ENCODE measurements at places on chromosomes 12 and 14.

GRCh38 chr12:104551313-104551931, 94.7 kb downstream of the CHST11 start:
- no peak overlapping the region for H3K27ac ChIP-seq
- peaks cover 14% of the 10 kb centered on the region for H3K4me1 ChIP-seq
- no peaks in the 10 kb centered on the region for H3K27me3 ChIP-seq

GRCh38 chr12:27285403-27285802, 41.3 kb downstream of the STK38L start:
- peaks cover 40% of the 10 kb centered on the region for H3K4me1 ChIP-seq
- H3K4me3 ChIP-seq, result no peak overlapping the region
- peak overlapping the region; percentile 63 for H3K27ac ChIP-seq
- H3K36me3 ChIP-seq, result no peaks in the 10 kb centered on the region
- H3K27me3 ChIP-seq, result no peaks in the 10 kb centered on the region

GRCh38 chr14:99515301-99516155, 34.3 kb downstream of the CCNK start:
- peaks cover 6% of the 10 kb centered on the region for H3K4me1 ChIP-seq
- H3K27me3 ChIP-seq, result no peaks in the 10 kb centered on the region
- no peak overlapping the region for H3K27ac ChIP-seq
- H3K36me3 ChIP-seq, result no peaks in the 10 kb centered on the region
- DNase-seq, result peak; percentile 3

GRCh38 chr14:50883827-50884197, 12.0 kb downstream of the ABHD12B start:
- DNase-seq, result no peak
- H3K27me3 ChIP-seq, result no peaks in the 10 kb centered on the region
- no peak overlapping the region for H3K4me3 ChIP-seq

- H3K4me3 ChIP-seq, result no peak overlapping the region
- no peak for DNase-seq
- no peaks in the 10 kb centered on the region for H3K27me3 ChIP-seq
- 0 out of 2 replicates have a peak overlapping the region, but pooled peaks have one; percentile 0 for H3K27ac ChIP-seq
These were observed 147.5 kb downstream of the SLC38A6 start for GRCh38 chr14:61128382-61129167.

DNA sequence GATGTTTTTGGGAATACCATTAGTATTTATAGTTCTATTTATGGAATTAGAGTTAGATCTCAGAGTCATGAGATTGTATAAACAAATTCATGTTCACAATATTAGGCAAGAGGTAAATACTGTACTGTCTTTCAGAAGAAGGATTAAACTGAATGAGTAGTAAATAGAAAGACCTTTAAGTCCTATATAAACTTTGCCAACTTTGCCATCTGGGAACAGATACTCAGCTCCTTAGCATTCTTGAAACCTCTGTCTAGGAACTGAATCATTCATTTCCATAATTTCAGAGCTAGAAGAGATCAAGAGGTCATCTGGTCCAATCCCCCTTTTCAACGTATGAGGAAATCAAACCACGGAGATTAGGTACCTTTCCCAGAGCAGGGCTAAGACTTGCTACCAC, 141.1 kb downstream of the CAND1 start:
- DNase-seq, result no peak
- no peaks in the 10 kb centered on the region for H3K27me3 ChIP-seq
- no peak overlapping the region for H3K27ac ChIP-seq
- peaks cover 9% of the 10 kb centered on the region for H3K36me3 ChIP-seq

- H3K27me3 ChIP-seq, result no peaks in the 10 kb centered on the region
- no peak overlapping the region for H3K4me3 ChIP-seq
- no peak overlapping the region for H3K27ac ChIP-seq
- H3K4me1 ChIP-seq, result peaks cover 7% of the 10 kb centered on the region
- H3K36me3 ChIP-seq, result no peaks in the 10 kb centered on the region
These were observed 239.3 kb upstream of the PRICKLE1 start for GRCh38 chr12:42828836-42829235.

DNA sequence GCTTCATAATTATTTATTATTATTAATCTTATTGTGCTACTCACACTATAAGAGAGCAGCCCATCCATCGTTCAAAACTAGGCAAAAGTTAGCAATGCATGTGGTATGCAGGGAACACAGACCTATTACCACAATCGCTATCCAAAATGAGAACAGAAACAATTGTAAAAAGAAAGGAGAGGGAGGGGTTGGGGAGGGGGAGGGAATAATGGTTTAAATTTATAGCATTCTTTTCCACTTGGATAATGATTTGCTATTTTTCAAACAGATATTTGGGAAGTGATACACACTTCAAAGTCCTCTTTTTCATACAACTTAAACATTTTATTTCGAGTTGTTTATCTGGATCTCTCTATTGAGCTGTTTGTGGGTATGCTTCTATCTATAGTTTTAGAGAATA, 248.6 kb upstream of the SOX5 start:
- no peak overlapping the region for H3K27ac ChIP-seq
- 0 out of 2 replicates have a peak, but pooled peaks cover 5% of the 10 kb centered on the region for H3K36me3 ChIP-seq
- no peaks in the 10 kb centered on the region for H3K27me3 ChIP-seq
- no peak for DNase-seq

GRCh38 chr12:18811273-18811672, 73.4 kb downstream of the CAPZA3 start:
- no peak for DNase-seq
- no peak overlapping the region for H3K4me3 ChIP-seq
- no peak overlapping the region for H3K27ac ChIP-seq
- peaks cover 10% of the 10 kb centered on the region for H3K4me1 ChIP-seq
- no peaks in the 10 kb centered on the region for H3K27me3 ChIP-seq

DNA sequence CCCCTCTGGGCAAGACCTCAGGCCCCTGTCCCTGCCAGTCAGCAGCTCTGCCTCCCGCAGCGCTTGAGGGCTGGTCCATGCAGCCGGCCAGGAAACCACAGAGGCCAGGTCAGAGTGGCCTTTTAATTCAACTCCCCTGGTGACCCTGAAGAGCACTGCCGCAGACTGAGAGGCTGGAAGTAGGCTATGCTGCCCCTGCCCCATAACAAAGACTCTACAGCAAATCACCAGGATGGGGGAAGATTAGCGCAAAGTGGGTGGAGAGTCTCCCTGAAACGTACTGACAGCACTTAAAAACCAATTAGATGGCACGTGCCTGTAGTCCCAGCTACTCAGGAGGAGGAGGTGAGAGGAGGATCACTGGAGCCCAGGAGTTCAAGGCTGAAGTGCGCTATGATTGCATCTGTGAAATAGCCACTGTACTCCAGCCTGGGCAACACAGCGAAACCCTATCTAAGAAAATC, 70.5 kb downstream of the ITPK1 start:
- DNase-seq, result peak; percentile 41
- peak overlapping the region; percentile 5 for H3K4me3 ChIP-seq
- H3K36me3 ChIP-seq, result peaks cover 12% of the 10 kb centered on the region
- H3K4me1 ChIP-seq, result peaks cover 93% of the 10 kb centered on the region

- H3K27me3 ChIP-seq, result peaks cover 24% of the 10 kb centered on the region
- peak overlapping the region; percentile 93 for H3K4me3 ChIP-seq
- peak overlapping the region; percentile 96 for H3K27ac ChIP-seq
- peak; percentile 83 for DNase-seq
- H3K36me3 ChIP-seq, result no peaks in the 10 kb centered on the region
- peaks cover 34% of the 10 kb centered on the region for H3K4me1 ChIP-seq
These were observed 11.4 kb downstream of the GPR19 start for GRCh38 chr12:12684375-12685106.

DNA sequence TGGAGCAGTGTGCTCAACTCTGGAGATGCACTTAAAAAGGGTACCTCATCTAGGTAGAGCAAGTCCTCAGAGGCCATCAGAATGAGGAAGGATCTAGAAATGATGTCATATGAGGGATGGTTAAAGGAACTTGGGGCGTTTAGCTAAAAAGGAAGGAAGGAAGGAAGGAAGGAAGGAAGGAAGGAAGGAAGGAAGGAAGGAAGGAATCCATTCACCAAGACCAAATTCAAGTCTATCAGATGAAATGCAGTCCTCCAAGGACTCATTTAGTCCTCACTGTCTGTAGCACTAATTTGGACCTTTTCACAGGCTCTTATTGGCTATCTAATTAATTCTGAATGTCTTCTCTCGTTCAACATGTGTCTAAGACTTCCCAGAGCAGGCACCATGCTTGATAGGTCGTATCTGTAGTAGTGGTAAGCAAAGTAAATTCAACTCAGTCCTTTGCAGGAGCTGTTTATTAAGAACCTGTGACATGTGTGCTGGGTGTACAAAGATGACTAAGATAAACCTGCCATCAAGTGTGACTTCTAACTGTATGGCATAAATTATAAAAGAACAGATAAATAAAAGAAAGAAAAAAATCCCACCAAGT, 63.5 kb downstream of the LLPH start:
- H3K27ac ChIP-seq, result no peak overlapping the region
- no peaks in the 10 kb centered on the region for H3K27me3 ChIP-seq
- H3K4me3 ChIP-seq, result no peak overlapping the region
- no peaks in the 10 kb centered on the region for H3K36me3 ChIP-seq

DNA sequence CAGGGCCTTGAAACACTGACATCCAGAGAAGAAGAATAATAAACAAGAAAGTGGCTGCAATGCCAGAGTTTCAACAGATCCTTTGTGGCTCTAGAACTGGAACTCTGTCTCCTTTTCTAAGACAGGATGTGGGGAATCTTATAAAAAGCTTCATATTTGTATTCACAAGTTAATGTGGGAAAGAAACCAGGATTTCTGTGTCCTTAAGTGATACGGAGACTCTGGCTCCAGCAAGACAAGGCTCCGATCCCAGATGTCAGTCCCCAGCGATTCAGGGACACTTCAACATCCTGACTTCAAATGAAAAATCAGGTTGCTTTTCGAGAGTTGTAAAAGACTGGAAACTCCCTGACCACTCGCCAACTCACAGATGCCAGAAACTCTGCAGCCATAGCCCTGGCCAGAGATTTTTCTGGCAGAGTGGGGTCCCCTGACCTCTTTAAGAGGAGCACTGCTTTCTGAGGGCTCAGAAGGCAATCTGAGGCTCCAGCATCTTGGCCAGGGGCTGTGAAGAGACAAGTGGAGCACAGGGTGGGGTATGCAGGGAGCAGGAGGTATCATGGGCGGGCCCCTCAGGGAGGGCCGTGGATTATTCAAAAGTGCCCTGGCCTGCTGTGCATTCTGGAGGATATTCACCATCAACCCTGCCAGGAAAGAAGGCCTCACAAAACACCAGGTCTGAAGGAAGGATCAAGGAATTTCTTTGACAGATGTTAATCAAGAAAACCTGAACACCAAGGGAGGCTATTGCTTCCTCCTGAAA, 53.3 kb downstream of the TMX1 start:
- DNase-seq, result no peak
- H3K36me3 ChIP-seq, result peaks cover 3% of the 10 kb centered on the region
- peaks cover 10% of the 10 kb centered on the region for H3K4me1 ChIP-seq
- no peaks in the 10 kb centered on the region for H3K27me3 ChIP-seq

DNA sequence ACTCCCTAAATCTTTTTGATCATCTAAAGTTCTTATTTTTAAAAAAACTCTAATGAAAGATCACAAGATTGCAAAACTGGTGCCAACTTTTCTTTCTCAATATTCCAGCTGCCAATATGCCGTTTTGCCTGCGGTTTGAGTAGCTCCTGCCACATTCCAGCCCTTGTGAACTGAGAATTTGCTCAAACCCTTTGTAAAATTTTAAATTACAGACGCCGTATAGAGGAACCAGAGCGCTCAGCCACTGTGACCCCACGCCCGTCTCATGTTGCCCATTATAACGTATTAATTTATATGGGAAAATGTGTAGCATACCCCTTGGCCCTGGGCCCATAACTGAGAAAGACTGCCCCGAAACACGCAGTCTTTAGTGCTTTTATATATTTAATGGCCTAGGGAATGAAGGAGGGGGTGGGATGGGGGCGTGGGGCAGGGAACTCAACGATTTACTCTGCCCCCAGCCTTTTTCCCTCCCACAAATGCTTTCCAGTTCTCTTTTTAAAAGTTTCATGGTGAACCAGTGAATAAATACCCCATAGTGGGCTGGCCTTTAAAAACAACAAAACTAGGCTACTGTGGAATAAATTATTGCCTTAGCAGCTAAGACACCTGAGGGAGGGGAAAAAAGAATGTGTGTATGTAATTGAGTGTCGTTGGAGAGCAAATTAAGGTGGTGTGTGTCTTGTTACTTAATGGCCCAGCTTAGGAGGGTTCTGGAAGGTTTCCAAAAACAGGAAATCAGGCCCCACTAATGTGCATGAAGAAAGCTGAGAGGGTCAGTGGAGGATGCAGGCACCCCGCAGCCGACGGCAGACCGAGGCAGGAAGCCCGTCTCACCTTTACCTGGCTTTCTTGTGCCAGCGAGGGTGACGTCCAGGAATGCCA, 45.7 kb upstream of the RFLNA start:
- no peak overlapping the region for H3K27ac ChIP-seq
- no peak for DNase-seq
- no peak overlapping the region for H3K4me3 ChIP-seq

DNA sequence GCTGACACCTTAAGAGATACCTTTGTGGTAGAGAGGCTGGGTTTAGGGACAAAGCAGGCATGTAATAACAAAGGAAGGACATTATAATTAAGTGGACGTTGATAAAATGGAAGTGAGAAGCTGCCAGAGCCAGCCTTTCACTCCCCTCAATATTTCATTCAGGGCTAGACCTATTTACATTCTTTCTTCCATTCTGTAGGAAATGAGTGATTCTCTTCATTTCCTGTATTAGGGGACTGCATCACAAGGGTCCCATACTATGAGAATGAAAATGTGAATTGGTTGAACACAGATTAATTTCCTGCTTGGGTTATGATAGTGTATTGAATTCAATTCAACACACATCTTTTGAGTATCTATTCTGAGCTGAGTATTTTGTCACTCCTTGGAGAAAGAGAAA, 143.0 kb downstream of the OTOGL start:
- no peak overlapping the region for H3K4me3 ChIP-seq
- peaks cover 13% of the 10 kb centered on the region for H3K4me1 ChIP-seq
- no peaks in the 10 kb centered on the region for H3K27me3 ChIP-seq
- H3K27ac ChIP-seq, result no peak overlapping the region
- no peaks in the 10 kb centered on the region for H3K36me3 ChIP-seq

DNA sequence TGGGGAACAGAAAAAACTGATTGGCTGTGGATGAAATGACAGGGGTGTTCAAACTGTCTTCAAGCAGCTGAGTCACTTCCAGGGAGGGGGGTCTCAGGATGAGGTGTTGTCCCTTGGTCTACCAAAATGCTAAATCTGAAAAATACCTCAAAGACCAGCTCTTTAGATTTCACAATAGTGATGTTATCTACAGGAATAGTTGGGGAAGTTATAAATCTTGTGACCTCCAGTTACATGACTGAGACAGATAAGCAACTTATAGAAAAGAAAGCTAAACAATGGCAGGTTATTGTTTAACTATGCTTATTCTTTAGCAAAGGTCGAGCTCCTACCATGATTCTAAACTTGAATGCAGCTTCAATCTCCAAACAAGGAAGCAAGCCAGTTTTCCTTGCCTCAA, 125.4 kb downstream of the SYT10 start:
- no peak for DNase-seq
- peaks cover 6% of the 10 kb centered on the region for H3K36me3 ChIP-seq
- H3K27me3 ChIP-seq, result no peaks in the 10 kb centered on the region

All from WTC11 (cell line).